ENCODE measurements at places on chromosomes 13 and 19.

DNA sequence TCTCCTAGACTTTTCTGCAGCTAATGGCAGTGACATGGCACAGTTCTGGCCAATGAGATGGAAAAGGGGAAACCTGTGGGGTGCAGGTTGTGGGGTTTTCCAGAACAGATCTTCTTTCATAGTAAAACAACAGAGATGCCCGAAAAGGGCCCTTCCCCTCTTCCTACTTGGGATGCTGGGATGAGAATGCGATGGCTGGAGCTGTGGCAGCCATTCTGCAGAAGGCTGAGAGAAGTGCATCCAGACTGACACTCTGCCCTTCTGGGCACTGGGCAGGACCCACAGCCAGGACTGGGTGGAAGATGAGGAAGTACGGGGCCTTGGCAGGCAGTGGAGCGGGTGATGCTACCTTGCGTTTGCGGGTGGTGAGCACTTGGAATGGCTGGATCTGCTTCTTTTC, 16.9 kb upstream of the PLA2G4C start:
- no peak for DNase-seq

- DNase-seq: no peak
Observed at GRCh38 chr19:38036707-38037611, 130.0 kb downstream of the SIPA1L3 start.

- no peak for DNase-seq
Observed at GRCh38 chr13:42002066-42002465, 41.2 kb upstream of the VWA8 start.

DNA sequence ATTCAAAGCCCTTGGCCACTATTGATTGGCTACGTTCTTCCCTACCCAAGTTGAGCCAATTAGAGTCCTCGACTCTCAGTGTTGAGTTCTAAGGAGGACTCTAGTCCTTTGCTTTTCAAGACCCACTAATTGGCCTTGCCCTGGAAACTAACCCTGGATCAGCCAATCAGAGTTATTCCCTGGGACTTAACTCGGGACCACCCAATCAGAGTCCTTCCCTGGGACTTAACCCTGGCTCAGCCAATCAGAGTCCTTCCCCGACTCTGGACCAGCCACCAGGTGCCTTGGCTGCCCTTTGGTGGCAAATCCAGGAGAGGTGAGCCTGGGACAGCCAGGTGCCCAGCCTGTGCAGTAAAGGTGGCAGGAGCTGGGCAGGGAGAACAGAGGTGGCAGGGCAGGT, 28.7 kb downstream of the ATP8B3 start:
- DNase-seq: no peak

Measured in stimulated activated CD4-positive, alpha-beta T cell treated with anti-CD3 and anti-CD28 coated beads, Interleukin-15, amount 100 ng/mL, for 1 hour (primary cell).